ENCODE measurements at places on chromosomes 2 and 18.

GRCh38 chr2:21620771-21621170 lies 497.0 kb downstream of the TDRD15 start:
- no peak for DNase-seq

- DNase-seq = no peak
Observed at GRCh38 chr18:39039813-39040212, 1474.2 kb upstream of the CELF4 start.

GRCh38 chr2:29376541-29376940 lies 261.3 kb downstream of the CLIP4 start:
- no peak for DNase-seq

- no peak for DNase-seq
Observed at GRCh38 chr2:104866122-104866864, 12.4 kb downstream of the POU3F3 start.

GRCh38 chr2:16167451-16167861 lies 227.1 kb downstream of the MYCN start:
- no peak for DNase-seq

DNA sequence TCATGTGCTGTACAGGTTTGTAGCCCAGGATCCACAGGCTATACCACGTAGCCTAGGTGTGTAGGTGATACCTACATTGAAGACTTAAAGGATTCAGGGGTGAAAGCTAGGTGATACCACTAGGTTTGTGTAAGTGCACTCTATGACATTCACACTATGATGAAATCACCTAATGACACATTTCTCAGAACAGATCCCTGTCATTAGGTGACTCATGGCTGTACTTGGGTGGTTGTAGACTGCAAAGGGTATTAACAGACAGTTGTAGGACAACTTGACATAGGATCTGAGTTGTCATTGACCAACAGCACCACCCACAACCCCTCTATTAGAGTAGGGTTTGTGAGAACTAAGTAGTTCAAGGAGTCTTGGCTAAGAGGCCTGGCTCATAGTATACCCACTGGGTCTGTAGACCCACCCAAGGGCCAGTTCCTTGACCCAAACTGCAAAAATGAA lies 27.7 kb upstream of the SMCHD1 start:
- DNase-seq = no peak

GRCh38 chr2:75241696-75242095 lies 42.4 kb upstream of the TACR1 start:
- DNase-seq = no peak

Measured in cortex of kidney (tissue), 1 donor.